ENCODE measurements at places on chromosomes 2 and 18.

- DNase-seq = no peak
Measured at GRCh38 chr2:10400568-10400977, 47.6 kb downstream of the ODC1 start.

GRCh38 chr18:48838921-48839818, 111.6 kb downstream of the SMAD7 start:
- no peak for DNase-seq

GRCh38 chr2:37730037-37730818, 58.8 kb upstream of the CDC42EP3 start:
- no peak for DNase-seq

DNA sequence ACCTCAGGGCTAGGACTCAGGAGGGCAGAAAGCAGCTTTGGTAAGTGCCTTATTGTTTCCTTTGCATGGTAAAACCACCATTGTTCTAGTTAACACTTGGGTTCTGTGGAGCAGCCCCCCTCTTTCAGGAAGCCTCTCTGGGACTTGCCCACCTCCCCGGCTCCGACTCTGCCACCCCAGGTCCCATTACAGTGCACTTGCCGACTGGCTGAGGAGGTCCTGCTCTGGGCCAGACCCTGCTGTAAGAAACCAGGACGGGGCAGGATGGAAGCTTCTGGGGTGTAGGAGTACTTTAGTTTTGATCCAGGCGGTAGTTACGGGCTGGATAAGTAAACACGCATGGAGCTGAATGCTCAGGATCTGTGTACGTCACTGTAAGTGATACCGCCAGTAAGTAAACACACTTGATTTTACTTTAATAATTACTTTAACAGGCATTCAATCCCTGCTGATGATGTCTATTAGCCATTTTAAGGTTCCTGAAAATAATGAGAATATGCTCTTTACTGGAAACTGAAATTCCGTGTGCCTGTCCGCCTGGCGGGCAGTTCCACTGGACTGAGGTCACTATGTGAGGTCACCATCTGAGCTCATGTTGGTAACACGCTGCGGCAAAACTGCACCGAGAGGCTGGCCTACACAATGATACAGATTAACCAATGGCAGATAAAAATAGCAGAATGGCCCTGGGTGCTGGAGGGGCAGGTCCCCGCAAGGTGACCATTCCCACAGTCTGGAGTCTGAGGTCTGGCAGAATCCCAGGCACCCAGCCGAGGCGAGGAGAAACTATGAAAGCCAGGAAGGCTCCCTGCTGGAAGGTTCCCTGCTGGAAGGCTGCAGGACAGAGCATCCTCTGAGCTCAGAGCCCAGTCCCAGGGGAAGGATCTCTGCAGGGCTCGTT, 25.2 kb downstream of the HS1BP3 start:
- DNase-seq = no peak

DNA sequence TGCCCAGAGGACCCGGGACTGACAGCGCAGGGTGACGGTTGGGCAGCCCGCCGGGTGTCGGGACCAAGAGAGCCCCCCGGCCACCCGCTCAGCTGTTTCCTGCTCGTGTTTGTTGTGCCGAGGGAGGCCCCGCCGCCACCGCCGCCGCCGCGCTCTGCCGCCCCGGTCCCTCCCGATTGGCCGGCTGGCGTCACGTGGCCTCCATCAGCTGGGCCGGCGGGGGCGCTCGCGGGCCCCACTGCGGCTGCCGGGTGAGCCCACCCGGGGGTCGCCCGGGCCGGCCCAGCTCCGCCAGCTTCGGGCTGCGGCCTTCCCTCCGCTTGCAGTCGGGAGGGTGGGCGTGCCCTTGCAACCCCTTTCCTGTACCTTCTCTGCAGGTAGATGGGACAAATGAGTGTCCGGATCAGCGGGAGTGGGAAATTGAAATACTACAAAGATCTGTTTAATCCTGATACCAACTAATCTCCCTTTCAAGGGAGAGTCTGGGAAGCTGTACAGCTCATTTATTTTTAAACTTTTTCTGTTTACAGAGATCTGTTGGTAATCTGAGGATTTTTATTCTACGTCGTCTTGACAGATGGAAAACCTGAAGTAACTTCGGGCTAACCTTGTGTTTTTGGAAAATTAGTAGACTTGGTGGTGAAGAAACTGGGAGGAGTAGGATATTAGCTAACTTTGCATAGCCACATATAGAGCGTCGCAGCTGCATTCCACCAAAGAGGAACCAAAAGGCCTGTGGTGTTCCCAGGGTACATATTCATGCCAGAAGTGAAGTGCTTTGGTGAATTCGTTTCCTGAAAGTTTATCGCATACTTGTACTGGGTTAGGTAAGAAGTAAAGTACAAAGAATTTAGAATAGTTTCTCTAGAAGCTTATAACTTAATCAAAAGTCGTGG, 1.2 kb downstream of the YPEL5 start:
- peak; percentile 77 for DNase-seq

- DNase-seq = no peak
Measured at GRCh38 chr2:188345020-188345419, 53.3 kb downstream of the GULP1 start.

- DNase-seq = no peak
Measured at GRCh38 chr18:9173770-9174233, 37.2 kb downstream of the ANKRD12 start.

DNA sequence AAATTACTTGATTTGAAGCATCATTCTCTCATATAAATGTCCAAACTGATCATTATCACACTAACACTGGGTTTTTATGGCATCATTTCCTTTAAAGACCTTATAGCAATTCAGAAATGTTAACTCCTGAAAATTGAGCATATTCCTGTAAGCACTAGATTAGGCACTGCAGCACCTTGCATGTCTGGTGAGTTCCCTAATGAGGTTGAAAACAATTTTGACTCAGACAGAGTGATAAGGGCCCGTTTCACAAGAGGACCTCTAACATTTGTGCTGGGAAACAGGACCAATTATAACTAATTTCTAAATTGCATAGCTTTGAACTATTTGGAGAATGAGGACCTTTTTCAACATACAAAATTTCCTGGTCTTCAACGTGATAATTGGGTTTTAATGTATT, 69.9 kb downstream of the OSBPL6 start:
- no peak for DNase-seq

GRCh38 chr2:202842690-202843089, 28.9 kb downstream of the ICA1L start:
- no peak for DNase-seq

DNA sequence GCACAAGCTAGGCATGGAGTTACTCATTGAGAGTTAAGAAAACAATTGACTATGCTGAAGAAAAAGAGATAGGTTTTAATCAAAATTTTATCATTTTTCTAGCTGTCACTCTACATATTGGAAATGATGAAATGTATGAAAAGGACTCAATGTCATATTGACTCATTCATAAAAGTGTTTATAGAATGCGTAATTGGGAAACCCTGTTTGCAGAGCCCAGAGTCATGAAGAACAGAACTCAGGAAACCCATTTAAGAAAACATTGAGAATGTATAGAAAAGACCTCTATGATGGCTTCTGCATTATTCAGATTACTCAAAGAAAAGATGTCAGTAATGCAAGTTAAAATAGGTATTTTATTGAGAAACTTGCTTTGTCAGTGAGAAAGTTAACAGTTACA, 36.4 kb downstream of the SCRN3 start:
- DNase-seq = no peak

- no peak for DNase-seq
Measured at GRCh38 chr2:118657466-118657865, 190.0 kb downstream of the EN1 start.

DNA sequence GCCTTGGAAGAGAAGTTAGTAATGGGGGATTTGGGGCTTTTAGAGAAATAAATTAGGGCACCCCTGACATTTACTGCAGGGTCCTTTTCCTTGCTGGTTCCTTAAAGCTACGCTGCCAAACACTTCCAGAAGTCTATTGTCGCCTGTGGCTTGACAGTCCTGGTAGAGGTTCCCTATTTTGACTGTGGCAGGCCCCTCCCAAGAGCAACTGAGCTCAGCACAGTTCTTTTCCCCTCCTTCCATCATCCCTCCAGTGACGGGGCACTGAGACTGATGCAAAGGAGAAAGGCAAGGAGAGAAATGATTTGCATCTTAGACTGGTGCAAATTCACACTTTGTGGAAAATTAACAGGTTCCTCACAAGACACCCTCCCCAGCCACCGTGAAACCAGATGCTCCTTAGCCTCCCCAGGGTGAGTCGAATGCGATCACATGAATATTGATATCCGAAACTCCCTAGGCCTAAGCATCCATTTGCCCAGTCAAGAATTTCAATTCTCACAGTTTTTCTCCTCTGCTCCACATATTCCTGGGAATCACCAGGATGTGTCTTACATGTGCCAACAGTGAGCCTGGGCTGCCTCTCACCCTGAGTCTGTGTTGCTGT, 45.4 kb downstream of the RABL2A start:
- no peak for DNase-seq

DNA sequence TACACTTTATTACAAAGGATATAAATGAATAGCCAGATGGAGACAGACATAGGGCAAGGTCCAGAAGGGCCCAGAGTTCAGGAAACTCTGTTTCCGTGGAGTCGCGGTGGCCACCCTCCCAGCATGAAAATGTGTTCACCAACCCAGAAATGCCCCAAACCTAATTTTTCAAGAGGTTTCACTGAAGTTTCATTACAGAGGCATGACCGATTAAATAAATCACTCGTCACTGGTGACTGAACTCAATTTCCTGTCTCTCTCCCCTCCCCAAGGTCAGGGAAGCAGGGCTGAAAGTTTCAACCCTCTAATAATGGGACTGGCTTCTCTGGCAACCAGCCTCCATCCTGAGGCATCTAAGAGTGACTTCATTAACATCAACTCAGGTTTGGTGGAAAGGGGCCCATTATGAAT, 22.4 kb downstream of the USP40 start:
- DNase-seq = no peak

- DNase-seq = no peak
Measured at GRCh38 chr2:136386046-136386445, 268.1 kb upstream of the CXCR4 start.

GRCh38 chr2:238165288-238165921, 6.6 kb downstream of the ERFE start:
- no peak for DNase-seq

- DNase-seq = no peak
Measured at GRCh38 chr2:10764896-10765295, 43.5 kb downstream of the ATP6V1C2 start.

- no peak for DNase-seq
Measured at GRCh38 chr18:49151482-49151881, 200.7 kb upstream of the SMAD7 start.

- no peak for DNase-seq
Measured at GRCh38 chr2:190637281-190637734, 11.6 kb upstream of the NAB1 start.

DNA sequence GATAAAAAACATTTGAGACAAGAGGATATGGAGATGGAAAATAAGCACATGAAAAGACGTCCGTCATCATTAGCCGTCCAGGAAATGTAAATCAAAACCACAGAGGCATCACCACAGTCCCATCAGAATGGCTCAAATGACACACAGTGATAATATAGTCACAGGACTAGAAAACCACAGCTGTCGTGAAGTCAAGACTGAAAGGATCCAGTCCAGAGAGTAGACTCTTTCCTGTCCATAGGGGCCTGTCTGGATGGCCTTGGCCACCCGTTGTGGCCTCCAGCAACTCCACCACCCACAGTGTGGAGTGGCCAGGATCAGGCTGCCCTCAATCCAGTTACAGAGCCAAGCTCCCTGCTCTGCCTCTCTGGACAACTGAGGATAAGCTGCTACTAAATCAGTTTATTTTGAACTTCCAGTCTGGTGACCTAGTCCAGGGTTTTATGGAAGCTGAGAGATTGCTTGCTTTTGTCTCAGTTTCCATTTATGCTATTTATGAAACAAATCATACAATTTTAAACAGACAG, 60.4 kb downstream of the RHOB start:
- no peak for DNase-seq

- DNase-seq = no peak
Measured at GRCh38 chr18:3156325-3156640, 63.5 kb downstream of the MYOM1 start.

DNA sequence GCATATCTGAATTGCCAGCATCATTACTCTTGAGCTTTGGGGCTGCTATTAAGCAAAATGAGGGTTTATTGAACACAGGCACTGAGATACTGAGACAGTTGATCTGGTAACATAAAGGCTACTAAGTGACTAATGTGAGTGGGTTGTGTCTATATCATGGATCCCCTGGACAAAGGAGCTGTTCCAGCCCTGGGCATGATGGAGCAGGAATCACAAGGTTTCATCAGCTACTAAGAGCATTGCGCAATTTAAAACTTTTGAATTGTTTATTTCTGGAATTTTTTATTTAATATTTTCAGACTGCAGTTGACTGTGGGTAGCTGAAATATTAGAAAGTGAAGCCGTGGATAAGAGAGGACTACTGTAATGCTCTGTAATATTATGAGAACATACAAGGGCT, 73.5 kb downstream of the MGAT5 start:
- DNase-seq = no peak

DNA sequence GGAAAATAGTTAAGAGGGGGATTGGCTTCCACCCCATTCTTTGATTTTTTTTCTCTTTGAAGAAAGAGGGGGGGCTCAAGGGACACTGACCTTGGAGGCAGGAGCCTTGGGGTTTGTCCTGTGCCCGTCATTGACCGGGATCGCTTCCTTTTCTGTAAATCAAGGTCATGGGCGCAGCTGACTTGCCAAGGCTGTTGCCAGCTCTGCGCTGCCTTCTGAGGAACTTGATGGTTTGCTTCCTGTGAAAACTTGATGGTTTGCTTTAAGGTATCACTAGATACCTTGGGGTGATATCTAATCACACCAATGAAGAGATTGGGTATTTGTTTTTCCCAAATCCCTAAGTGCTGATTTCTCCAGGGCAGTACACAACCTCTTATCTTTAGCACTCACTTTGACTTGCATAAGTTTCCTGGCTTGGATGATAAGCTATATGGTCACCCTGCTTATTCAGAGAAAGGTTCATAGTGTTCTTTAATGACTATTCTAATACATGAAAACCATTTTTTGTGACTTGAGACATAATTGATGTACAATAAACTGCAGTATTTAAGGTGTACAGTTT, 56.0 kb downstream of the DGKD start:
- no peak for DNase-seq

DNA sequence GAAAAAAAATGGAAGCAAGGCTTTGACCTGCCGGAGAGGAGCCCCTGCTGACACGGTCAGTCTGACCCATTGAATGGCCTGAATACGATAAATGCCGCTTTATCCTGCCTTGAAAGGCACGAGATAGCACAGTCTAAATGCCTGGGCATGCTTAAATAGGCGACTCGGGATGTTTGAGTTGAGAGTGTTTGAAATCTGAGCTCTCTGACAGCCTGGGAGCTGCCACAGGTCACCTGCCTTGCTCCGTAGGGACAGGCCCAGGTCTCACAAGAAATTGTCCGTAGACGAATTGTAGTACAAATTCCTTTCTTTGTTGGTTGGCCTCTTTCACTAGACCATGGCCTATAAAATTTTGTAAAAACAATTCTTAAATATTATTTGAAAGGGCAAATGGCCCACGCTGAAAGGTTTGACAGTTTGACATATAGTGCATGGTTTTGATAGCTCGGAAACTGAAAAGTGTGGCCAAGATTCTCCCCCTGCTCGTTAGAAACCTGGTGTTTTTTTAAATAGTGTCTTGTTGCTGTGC, 72.8 kb downstream of the MEIS1 start:
- no peak for DNase-seq

- DNase-seq = no peak
Measured at GRCh38 chr2:189576396-189576795, 4.2 kb downstream of the SLC40A1 start.
